Activated CD8-positive, alpha-beta T cell treated with anti-CD3 and anti-CD28 coated beads, Interleukin-2, amount 10 ng/mL, durations not matched to agents 7 days and 5 days (primary cell): ENCODE measurements at places on chromosomes 7 and 10. TPM values are rescaled to one million over a fixed set of nuclear protein-coding genes. Genes with fewer than 3 reads are reported as not detected.

SPDYE18 gene
- 0.99 TPM for total RNA-seq

CYP3A5 gene
- total RNA-seq: not detected

SPDYE16 gene
- 0.18 TPM for total RNA-seq

OR2A7 gene
- 1.5 TPM for total RNA-seq

KCNH2 gene
- not detected for total RNA-seq
